ENCODE measurements at places on chromosomes 7 and 10. TPM values are rescaled to one million over a fixed set of nuclear protein-coding genes. Genes with fewer than 3 reads are reported as not detected.

The GBX1 gene
- total RNA-seq, result not detected

DNA sequence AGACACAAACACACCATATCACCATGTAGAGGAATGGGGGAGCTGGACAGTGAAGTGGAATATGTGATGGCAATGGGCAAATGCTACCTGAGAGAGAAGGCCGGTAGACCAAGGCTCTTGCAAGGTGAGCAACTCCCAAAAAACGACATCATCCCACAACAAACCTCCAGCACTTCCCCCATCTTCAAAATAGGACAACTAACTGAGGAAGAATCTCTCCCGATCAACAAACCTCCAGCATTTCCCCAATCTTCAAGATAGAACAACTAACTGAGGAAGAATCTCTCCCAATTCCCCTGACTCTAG lies 387.2 kb downstream of the PARD3 start:
- DNase-seq, result no peak
- no peak overlapping the region for H3K4me3 ChIP-seq
- no peak overlapping the region for H3K27ac ChIP-seq
- no peaks in the 10 kb centered on the region for H3K4me1 ChIP-seq
- no peaks in the 10 kb centered on the region for H3K36me3 ChIP-seq

The KLF6 gene
- total RNA-seq, result 17.7 TPM

- no peak for DNase-seq
- H3K4me3 ChIP-seq, result no peak overlapping the region
- H3K27me3 ChIP-seq, result no peaks in the 10 kb centered on the region
- H3K4me1 ChIP-seq, result no peaks in the 10 kb centered on the region
- H3K27ac ChIP-seq, result no peak overlapping the region
These were observed 189.6 kb upstream of the INHBA start for GRCh38 chr7:41892356-41893100.

The LIPM gene
- not detected for total RNA-seq

GRCh38 chr10:13928451-13928850 lies 341.7 kb downstream of the PRPF18 start:
- H3K27ac ChIP-seq, result no peak overlapping the region
- no peaks in the 10 kb centered on the region for H3K27me3 ChIP-seq
- no peak overlapping the region for H3K4me3 ChIP-seq
- H3K36me3 ChIP-seq, result peaks cover 1% of the 10 kb centered on the region
- H3K4me1 ChIP-seq, result no peaks in the 10 kb centered on the region
- no peak for DNase-seq

- no peak for DNase-seq
- H3K4me3 ChIP-seq, result no peak overlapping the region
- H3K27ac ChIP-seq, result no peak overlapping the region
- no peaks in the 10 kb centered on the region for H3K27me3 ChIP-seq
These were observed 136.9 kb upstream of the PTN start for GRCh38 chr7:137480401-137480800.

The ZP3 gene
- 0.25 TPM for total RNA-seq

The HMX3 gene
- total RNA-seq, result not detected

The CPA2 gene
- total RNA-seq, result not detected

DNA sequence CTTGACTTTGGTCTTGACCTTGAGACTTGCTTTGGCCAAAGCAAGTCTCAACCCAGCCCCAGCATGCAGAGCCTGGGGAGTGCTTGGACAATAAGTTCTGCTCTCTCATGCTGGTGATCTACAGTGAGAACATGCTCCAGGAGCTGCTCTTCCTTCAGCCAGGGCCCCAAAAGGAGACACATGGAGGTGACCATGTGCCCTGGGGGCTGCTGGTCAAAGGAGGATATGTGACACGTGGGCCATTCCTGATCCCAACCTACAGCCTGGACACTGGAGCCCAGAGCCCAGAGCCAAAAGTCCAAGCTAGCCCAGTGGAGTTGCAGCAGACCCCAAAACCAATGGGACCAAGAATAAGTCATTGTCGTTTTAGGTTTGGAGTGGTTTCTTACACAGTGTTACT lies 78.2 kb upstream of the CHST15 start:
- H3K27ac ChIP-seq, result no peak overlapping the region
- H3K4me1 ChIP-seq, result no peaks in the 10 kb centered on the region
- no peaks in the 10 kb centered on the region for H3K27me3 ChIP-seq
- DNase-seq, result no peak
- no peaks in the 10 kb centered on the region for H3K36me3 ChIP-seq
- H3K4me3 ChIP-seq, result no peak overlapping the region

DNA sequence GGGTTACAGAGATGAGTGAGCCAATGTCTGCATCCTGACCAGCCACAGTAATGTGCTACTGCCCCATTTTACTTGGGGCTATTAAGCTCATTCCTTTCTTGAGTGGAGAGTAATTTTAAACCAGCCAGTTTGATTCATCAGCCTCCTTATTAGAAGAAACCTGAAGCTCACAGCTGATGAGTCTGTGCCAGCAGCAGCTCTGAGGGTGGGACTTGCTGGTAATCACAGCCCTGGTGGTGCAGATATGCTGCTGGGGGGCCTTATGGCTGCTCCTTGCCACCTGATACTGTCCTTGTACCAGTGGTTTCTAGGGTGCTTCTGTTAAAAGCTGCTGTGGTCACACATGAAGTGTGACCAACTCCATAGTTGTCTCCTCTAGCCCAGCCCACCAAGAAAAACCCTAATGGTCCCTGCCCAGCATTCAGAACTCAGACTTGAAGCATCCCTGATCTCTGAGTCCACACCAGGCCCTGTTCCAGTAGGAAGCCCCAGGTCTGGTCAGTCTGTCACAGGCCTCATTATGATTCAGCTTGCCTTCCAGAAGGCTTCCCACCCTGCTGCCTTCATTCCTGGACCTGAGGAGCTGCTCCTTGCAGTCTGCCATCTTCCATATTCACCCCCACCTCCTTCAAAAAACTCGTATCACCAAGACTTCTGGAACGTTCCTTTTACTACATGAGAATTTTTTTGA lies 28.9 kb upstream of the RBM20 start:
- H3K4me1 ChIP-seq, result no peaks in the 10 kb centered on the region
- no peak overlapping the region for H3K27ac ChIP-seq
- H3K27me3 ChIP-seq, result no peaks in the 10 kb centered on the region
- no peak for DNase-seq
- no peaks in the 10 kb centered on the region for H3K36me3 ChIP-seq
- H3K4me3 ChIP-seq, result no peak overlapping the region

GRCh38 chr7:32104766-32105165 lies 34.6 kb upstream of the PDE1C start:
- H3K27me3 ChIP-seq, result no peaks in the 10 kb centered on the region
- no peak overlapping the region for H3K27ac ChIP-seq
- H3K36me3 ChIP-seq, result no peaks in the 10 kb centered on the region
- DNase-seq, result no peak

- H3K36me3 ChIP-seq, result no peaks in the 10 kb centered on the region
- DNase-seq, result no peak
- H3K4me1 ChIP-seq, result no peaks in the 10 kb centered on the region
- no peaks in the 10 kb centered on the region for H3K27me3 ChIP-seq
These were observed 71.9 kb downstream of the WIPF3 start for GRCh38 chr7:29878081-29878688.

The LGI1 gene
- 1.2 TPM for total RNA-seq

DNA sequence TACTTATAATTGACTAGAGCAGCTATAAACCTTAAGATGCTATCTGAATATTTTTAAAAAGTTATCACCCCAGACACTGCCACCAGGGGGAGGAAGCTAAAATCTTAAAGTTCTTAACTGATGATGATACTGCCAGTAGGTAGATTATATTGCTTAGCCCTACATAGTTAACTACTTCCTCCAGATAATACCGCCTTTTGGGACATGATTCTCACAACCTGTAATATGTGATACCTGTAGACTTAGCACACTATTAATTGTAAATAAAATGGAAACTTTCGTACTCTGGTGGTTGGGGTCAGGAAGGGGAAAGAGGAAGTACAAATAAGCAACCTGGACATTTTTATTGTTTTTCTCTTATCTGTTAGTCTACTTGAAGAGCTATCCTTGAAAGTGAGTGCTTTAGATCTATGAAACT lies 268.9 kb downstream of the ADK start:
- peaks cover 18% of the 10 kb centered on the region for H3K4me1 ChIP-seq
- no peaks in the 10 kb centered on the region for H3K36me3 ChIP-seq
- H3K27ac ChIP-seq, result no peak overlapping the region
- H3K4me3 ChIP-seq, result no peak overlapping the region
- no peaks in the 10 kb centered on the region for H3K27me3 ChIP-seq

The RAMP3 gene
- 30.0 TPM for total RNA-seq

DNA sequence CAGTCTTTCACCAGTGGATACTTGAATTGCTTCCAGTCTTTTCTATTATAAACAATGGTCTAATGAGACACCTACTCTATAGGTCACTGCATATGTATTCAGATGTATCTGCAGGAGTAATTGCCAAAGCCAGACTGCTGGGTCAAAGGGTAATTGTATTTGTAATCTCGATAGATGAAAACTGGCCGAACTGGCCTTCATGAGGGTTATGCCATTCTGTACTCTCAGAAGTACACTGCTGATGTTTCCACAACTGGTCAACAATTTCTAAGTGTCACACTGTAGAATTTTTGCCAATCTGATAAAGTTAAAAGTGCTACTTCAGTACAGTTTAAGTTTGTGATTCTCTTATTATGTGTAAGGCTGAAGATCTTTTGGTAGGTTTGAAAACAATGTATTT lies 64.6 kb downstream of the JAZF1 start:
- H3K27ac ChIP-seq, result no peak overlapping the region
- H3K27me3 ChIP-seq, result no peaks in the 10 kb centered on the region
- H3K36me3 ChIP-seq, result no peaks in the 10 kb centered on the region
- no peak overlapping the region for H3K4me3 ChIP-seq
- no peaks in the 10 kb centered on the region for H3K4me1 ChIP-seq

- peak overlapping the region; percentile 29 for H3K4me3 ChIP-seq
- H3K36me3 ChIP-seq, result no peaks in the 10 kb centered on the region
- no peaks in the 10 kb centered on the region for H3K27me3 ChIP-seq
These were observed 520 bp downstream of the MOSPD3 start for GRCh38 chr7:100612730-100613390.

DNA sequence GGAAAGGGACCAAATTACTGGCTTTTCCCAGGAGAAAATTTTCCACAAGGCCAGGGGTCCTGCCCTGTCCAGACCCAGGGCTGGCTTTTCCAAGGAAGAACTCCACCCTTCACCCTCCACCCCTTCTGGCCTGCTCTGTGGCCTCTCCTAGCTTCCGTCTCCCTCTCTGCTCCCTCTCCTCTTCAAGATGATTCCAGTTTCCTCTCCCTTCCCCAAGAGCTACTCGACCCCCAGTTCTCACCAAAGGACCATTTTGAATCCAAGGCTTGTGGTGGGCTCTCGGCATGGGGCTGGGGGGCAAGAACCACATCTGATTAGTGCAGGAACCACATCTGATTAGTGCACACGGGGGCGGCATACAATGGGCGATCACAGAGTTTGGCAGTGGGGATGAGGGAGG lies 7.7 kb downstream of the CHAT start:
- no peak for DNase-seq
- H3K4me3 ChIP-seq, result no peak overlapping the region
- peaks cover 3% of the 10 kb centered on the region for H3K27me3 ChIP-seq
- no peak overlapping the region for H3K27ac ChIP-seq

- H3K27me3 ChIP-seq, result no peaks in the 10 kb centered on the region
- no peak overlapping the region for H3K4me3 ChIP-seq
- no peaks in the 10 kb centered on the region for H3K36me3 ChIP-seq
- no peak for DNase-seq
- H3K4me1 ChIP-seq, result no peaks in the 10 kb centered on the region
These were observed 24.9 kb upstream of the ADO start for GRCh38 chr10:62779487-62780248.

The GRID2IP gene
- 0.05 TPM for total RNA-seq

GRCh38 chr7:7962851-7963250 lies 5.7 kb upstream of the GLCCI1 start:
- H3K27ac ChIP-seq, result no peak overlapping the region
- DNase-seq, result no peak
- H3K36me3 ChIP-seq, result no peaks in the 10 kb centered on the region

The MALSU1 gene
- 41.6 TPM for total RNA-seq

GRCh38 chr10:99779335-99779734 lies 3.1 kb upstream of the ABCC2 start:
- peak overlapping the region; percentile 80 for H3K27ac ChIP-seq
- H3K36me3 ChIP-seq, result no peaks in the 10 kb centered on the region
- DNase-seq, result no peak
- H3K4me1 ChIP-seq, result peaks cover 45% of the 10 kb centered on the region
- no peak overlapping the region for H3K4me3 ChIP-seq
- no peaks in the 10 kb centered on the region for H3K27me3 ChIP-seq

GRCh38 chr10:110168601-110169481 lies 38.6 kb upstream of the MXI1 start:
- H3K27me3 ChIP-seq, result no peaks in the 10 kb centered on the region
- H3K36me3 ChIP-seq, result no peaks in the 10 kb centered on the region
- DNase-seq, result no peak

Data from liver (tissue), 10 donors.